IPS DF 6.9 (cell line): ENCODE measurements at places on chromosomes 3 and 15.

DNA sequence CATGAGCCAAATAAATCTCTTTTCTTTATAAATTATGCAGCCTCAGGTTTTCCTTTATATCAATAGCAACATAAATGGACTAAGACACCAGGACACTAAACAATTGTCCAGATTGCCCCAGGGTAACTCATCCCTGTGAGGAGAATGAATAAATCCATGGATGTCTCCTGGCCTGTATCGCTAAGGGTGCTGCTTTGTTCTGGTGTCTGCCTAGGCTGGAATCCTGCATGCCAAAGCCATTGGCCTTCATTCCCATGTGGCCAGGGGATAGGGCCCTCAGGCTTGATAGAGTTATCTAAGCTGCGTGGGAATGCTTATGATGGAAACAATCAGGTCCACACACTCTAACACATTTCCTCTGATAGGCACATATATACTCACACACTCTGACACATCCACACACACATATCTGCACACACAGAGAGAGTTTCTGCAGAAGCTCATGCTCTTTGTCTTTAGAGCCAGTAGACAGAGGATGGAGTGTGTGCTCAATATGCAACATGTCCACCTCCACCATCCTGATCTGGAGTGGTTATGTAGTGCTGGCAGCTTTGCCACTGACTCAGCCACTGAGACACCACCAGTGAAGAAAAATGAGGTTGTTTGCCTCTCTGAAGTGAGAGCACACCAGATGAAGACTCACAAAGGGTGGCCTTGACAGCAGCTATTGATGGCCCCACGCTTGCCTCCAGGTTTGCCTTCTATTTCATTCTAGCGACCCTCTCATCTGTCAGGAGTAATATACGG, 24.0 kb upstream of the DGKG start:
- DNase-seq = no peak

- DNase-seq = no peak
These were observed 14.3 kb downstream of the POGLUT1 start for GRCh38 chr3:119483101-119483500.

GRCh38 chr15:85825118-85825517, 30.4 kb upstream of the KLHL25 start:
- no peak for DNase-seq

- DNase-seq = no peak
These were observed 37.6 kb downstream of the SPTSSB start for GRCh38 chr3:161333696-161334095.

- DNase-seq = no peak
These were observed 234.3 kb upstream of the CCDC54 start for GRCh38 chr3:107142786-107143575.
